ENCODE measurements at places on chromosomes 4 and X.

DNA sequence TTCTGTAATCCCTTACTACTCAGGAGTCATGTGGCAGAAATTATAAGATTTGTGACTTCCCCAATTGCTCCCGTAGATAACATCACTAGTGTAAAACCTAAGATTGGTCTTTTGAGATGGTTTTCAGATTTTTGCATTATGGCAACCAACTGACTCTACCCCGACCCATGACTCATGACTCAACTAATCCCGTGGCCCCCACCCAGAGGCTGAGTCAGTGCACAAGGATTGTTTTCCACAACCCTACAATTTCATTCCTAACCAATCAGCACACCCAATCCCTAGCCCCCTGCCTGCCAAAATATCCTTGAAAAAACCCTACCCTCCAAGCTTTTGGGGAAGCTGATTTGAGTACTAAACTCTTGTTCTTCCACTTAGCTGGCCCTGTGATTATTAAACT, 109.4 kb upstream of the FAM9C start:
- no peak for DNase-seq

- DNase-seq = peak; percentile 66
These were observed 14.6 kb downstream of the USP11 start for GRCh38 chrX:47247206-47247998.

GRCh38 chr4:38664706-38665401, 855 bp downstream of the KLF3 start:
- DNase-seq = peak; percentile 65

GRCh38 chr4:186808630-186809018, 85.0 kb upstream of the FAT1 start:
- peak; percentile 79 for DNase-seq

DNA sequence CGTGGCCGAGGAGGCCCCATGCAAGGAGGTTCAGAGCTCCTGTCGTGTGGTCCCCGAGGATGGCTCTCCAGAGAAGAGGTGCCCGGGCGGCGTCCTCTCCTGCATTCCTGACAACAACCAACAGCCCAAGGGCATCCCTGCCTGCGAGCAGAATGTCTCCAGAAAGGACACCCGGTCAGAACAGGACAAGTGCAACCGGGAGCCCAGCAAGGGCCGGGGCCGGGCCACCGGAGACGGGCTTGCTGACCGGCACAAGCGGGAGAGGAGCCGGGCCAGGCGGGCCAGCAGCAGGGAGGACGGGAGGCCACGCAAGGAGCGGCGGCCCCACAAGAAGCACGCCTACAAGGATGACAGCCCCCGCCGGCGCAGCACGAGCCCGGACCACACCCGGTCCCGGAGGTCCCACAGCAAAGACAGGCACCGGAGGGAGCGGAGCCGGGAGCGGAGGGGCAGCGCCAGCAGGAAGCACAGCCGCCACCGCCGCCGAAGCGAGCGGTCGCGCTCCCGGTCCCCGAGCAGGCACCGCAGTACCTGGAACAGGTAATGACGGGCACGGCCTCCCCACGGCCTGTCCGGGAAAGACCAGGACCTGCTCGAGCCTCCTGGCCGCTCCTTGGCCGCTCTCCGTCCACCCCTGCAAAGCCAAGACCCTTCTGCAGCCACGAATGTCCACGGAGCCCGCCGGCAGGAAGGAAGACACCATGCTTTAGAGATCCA, 9.8 kb downstream of the AKAP17A start:
- DNase-seq = no peak

DNA sequence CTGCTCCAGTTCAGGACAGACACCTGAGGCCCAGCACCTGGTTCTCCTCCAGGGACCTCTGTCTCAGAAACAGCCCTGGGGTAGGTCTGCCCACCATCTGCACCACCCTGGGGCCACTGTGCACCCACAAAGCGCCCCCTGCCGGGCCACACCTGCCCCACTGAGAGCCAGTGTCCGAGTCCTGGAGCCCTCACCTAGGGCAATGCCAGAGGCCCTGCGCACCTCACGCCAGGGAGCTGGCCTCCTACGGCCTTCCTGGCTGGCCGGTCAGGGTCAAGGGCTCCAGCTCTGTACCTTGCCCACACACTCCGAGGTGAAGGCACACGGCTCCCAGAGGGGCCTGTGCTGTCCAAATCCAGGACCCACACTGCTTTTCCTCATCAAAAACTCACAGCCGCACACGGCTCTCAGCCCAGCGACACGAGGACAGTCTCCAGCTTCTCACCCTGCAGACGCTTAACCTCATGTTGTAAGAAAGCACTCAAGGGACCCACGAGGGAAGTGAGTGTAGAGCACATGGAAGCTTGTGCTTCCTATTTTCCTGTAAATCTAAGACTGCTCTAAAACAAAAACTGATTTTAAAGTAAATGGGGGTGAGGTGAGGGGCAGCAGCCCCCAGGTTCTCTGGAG, 5.4 kb downstream of the CTBP1 start:
- no peak for DNase-seq

DNA sequence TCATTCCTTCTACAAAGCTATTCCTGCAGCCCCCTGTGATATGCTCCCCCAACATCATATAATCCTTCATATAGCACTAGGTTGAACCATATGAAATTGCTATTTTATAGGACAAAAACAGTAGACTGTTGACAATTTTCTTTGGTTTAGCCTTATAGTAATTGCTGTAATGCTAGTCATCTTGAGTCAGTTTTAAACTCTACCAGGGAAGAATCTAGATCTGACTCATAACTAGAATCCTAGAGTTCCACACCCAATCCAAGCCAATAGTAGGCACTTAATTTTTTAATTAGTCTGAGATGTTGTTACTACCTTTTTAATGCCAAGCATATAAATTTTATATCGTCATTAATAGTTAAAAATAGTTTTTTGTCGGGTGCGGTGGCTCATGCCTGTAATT, 136.8 kb downstream of the CHRNA9 start:
- no peak for DNase-seq

- DNase-seq = peak; percentile 3
These were observed 644 bp upstream of the EBP start for GRCh38 chrX:48520976-48521352.

- peak; percentile 18 for DNase-seq
These were observed 476 bp upstream of the GDI1 start for GRCh38 chrX:154436374-154436982.

DNA sequence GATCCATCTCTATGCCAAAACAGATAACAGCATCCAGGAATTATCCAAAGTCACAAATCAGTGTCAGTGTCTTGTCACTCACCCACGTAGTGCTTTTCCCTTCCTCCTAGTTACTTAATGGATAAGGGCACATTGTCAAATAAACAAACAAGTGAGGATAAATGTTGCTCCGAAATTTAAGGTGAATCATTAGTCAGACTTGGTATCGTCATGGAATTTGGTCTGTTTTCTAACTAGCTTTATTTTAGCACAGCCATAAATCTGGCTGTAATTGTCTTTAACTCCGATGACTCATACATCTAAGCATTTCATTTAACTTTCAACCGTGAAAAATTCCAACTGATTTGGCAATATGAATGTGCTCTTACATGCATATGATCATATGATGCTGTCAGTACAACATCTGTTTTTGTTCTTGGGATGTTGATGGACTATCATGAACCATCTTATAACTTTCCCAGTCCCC, 83.3 kb downstream of the SNCA start:
- DNase-seq = peak; percentile 92

- no peak for DNase-seq
These were observed 2.2 kb downstream of the SLC16A2 start for GRCh38 chrX:74423289-74423998.

GRCh38 chrX:129193357-129193756, 329.9 kb downstream of the SMARCA1 start:
- no peak for DNase-seq

DNA sequence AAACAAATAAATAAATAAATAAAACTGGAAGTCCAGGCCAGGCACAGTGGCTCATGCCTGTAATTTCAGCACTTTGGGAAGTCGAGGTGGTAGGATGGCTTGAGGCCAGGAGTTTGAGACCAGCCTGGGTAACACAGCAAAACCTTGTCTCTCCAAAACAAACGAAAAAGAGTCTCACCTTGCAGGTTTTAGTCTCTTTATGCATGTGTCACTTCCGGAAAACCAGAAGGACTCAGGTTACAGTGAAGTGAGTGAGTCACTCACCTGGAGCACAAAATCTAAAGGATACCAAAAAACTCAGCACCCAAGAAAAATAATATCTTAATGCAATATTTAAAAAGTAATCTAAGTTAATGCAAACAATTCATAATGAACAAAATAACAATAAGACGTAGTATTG, 20.1 kb upstream of the SLC34A2 start:
- no peak for DNase-seq

GRCh38 chr4:122764821-122765215, 32.3 kb downstream of the BBS12 start:
- peak; percentile 83 for DNase-seq

DNA sequence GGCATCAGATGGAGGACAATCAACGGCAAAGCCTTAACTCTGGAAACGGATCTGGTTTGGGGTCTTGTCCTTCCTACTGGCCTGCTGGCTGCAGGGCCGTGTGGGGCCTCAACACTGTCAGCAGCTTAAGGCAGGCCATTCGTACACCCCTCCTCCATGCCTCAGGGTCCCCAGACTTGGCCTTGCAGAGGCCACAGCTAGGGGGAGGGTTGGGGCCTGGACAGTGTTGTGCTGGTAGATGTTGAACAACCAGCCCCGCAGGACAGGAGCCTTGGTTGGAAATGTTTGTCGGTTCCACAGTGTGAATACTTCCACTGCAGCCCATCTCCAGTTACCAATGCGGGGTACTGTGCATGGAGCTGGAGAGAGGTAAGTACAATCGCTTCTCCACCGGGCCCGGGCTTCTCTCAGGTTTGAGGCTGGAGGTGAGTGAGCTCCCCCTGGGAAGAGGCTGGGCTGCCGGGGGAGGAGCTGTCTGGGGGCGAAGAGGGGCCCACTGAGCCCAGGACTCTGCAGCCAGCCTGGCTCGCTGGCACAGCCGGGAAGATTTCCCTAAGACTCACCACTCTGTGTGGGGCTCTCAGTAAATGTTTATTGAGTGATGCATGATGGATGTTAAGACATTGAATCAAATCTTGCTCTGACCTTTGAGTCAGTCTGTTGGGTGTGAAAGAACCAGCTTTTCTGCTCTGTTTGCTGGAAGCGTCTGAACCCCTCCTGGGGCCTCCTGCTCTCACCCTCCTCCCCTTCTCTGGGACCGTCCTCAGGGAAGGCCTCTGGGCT, 19.7 kb upstream of the GPR78 start:
- DNase-seq = peak; percentile 53

GRCh38 chr4:128228845-128229795, 58.5 kb downstream of the PGRMC2 start:
- peak; percentile 13 for DNase-seq

GRCh38 chrX:4043951-4044350, 330.5 kb upstream of the PRKX start:
- DNase-seq = no peak

DNA sequence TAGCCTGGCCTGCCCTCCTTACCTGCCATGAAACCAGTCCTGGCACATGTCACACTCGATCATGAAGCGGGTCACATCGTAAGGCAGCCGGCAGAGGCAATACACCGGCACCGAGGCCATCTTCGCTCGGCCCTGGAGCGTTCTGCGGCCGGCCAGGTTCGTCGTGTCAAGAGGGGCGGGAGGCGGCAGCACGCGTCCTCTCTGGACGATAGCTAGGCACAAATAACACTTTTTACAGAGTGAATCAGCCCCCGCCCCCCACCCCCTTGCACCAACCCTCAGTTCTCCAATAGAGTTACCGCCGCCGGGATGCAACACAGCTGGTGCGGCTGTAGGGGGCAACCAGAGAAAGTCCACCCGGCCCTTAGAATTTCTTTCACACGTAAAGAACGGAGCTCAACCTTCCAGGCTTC, 1.7 kb downstream of the PHF8 start:
- peak; percentile 70 for DNase-seq

DNA sequence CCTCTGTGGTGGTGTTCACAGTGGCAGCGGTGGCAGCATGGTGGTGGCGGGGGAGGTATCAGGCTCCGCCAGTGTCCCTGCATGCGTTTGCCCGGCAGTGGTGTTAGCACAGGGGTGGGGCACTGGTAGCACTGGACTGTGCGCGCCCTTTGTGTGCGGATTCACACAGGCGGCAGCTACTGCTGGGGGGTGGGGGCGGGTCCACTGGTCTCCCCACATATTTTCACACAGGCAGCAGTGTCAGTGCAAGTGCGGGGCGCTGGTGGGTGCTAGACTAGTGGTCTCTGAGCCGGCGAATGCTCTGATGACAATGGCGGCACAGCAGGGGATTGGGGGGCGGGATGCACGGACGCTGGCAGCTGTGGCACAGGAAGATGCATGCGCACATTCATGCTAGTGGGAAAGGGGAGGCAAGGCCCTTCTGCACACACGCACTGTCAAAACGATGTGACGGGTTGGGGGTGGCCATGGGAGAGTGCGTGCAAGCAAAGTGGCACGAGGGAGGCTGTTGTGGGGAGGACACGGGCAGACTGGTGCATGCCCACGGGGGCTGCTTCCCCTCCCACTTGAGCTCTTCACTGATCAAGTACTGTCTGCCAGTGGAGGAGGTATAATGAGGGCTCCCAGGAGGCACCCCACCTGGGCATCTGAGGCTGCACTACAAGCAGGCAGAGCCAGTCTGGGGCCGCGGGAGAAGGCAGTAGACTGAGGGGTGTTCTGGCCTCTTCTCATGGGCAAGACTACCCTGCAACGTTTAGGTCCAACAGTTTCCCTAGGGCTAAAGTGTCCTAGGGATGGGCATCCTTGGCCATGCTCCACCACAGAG, 53.0 kb downstream of the POF1B start:
- no peak for DNase-seq

- peak; percentile 43 for DNase-seq
These were observed 56.7 kb downstream of the ANK2 start for GRCh38 chr4:113106108-113106507.

DNA sequence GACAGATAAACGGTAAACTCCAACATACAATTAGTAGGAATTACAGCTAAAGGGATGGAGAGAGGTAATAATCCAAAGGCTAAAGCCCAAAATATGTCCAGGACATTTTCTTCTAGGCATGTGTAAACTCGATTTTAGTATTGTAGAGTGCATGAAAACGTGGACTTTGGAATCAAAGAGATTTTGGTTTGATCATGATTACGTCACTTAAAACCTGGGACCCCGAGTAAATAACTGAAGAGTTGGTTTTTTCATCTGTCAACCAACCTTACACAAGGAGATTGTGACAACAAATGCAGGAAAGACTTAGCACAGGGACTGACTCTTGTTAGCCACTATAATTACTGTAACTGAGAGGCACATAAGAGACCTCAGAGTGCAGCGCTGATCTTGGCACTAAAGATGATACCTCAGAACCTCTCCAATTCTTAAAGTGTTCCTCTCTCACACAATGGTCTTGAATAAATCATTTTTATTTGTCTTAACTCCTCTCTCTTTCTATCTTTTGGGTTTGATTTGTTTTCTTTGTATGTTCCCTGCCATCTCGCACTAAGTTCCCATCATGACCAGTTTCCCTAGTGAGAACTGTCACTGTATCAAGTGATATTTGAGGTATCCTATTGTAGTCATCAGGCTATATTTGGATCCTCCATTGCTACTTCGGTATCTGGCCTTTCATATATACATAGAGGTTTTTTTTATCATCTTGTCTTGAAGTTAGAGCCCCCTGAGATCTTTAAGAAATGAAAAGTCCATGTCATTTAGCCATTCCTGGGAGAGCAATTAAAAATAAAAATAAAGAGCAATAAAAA, 32.2 kb upstream of the MSL3 start:
- DNase-seq = no peak

All from EL (cell line).